ENCODE measurements at places on chromosomes 2 and 18.

- DNase-seq: no peak
Observed at GRCh38 chr2:125272651-125273050, 1247.6 kb downstream of the CNTNAP5 start.

DNA sequence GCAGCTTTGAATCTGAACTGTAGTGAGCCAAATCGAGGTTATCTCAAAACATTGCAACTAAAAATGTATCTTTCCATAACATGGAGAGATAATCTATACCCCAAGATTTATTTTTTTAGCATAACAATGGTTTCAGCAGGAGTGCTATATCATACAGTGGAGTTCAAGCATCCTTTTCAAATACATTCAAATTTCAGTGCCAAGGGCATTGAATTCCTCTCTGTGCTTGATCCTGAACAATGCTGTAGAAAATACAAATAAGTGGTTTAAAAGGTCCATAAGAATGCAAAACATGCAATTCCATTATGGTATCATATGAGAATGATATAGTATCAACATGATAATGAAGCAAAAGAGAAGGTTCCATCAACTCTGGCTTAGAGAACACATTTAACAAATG is 201.7 kb downstream of the TXNL1 start:
- no peak for DNase-seq

DNA sequence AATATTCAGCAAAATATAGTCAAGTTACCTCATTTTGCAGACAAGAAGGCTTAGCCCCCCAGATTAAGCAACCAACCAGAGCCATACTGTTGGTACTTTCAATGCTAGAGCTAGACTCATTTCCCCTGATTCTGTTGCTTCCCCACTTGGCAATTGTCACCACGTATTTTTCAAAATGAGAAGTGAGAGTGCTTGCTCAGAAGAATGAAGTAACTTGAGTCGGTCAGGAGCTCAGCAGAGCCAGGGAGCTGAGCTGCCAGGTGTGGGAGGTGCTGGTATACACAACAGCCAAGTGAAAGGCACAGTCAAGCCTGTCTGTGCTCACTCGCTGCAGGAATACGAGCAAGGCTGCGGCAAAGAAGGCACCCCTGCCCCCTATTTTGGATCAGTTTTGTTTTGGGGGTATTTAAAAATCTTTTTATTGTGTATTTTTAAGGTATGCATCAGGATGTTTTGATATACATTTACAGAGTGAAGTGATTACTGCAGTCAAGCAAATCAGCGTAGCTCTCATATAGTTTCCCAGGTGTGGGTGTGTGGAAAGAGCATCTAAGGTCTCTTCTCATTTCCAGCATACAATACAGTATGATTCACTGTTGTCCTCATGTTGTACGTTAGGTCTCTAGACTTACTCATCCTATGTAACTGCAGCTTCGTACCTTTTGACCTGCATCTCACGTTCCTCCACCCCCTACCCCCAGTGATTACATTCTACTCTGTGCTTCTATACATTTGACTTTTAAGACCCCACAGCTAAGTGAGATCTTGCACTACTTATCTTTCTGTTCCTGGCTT is 62.4 kb downstream of the MRPS9 start:
- DNase-seq: no peak

DNA sequence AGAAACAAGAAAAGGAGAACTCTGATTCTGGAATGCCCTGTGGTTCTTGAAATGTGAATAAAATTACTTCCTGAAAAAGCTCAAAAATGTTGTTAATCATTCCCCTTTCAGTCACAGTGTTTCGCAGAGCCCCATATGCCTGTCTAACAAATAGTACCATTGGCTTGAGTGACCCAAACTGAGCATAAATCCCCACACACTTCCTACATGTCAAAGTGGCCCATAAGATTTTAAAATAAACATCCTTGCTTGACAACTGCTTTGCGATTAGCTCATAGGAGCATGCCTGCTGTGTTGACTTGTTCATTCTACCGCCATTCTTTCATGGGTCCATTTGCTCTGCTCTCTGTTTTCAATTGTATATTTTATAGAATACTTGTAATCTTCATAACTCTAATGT is 377.8 kb upstream of the SMIM21 start:
- no peak for DNase-seq

- DNase-seq: no peak
Observed at GRCh38 chr2:124032799-124033198, 7.7 kb downstream of the CNTNAP5 start.

- DNase-seq: peak; percentile 33
Observed at GRCh38 chr18:34978953-34979608, 62.1 kb upstream of the MAPRE2 start.

DNA sequence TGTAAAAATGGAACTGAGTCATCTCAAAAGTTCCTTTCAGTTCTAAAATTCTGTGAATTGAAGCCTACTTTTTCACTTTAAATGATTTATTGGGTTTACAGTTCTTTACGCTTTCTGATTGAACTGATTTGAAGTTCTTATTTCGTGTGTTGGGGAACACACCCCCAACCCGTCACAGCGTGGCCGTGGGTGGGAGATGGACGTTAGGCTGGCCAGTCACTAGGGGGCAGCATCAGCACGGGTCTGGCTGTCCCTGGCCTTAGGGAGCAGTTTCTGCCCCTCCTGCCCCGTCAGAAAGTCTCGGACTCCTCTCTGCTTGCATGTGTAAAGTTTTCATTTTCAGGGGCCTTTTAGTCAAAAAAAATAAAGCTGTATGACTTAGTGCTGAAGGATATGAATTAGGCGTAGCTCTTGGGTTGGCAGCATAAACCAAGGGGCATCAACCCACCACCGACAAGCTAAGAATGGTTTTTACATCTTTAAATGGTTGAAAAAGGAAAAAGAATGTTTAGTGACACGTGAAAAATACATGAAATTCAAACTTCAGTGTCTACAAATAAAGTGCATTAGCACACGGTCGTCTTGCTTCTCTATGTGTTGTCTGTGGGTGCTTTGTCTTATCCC is 63.4 kb downstream of the ZCCHC2 start:
- peak; percentile 44 for DNase-seq

GRCh38 chr18:21366896-21367295 is 124.9 kb downstream of the GREB1L start:
- no peak for DNase-seq

Data from T-helper 9 cell (primary cell).